ENCODE measurements at places on chromosomes 13 and 19.

- peak; percentile 47 for DNase-seq
Observed at GRCh38 chr19:16714702-16715287, 4.9 kb upstream of the NWD1 start.

DNA sequence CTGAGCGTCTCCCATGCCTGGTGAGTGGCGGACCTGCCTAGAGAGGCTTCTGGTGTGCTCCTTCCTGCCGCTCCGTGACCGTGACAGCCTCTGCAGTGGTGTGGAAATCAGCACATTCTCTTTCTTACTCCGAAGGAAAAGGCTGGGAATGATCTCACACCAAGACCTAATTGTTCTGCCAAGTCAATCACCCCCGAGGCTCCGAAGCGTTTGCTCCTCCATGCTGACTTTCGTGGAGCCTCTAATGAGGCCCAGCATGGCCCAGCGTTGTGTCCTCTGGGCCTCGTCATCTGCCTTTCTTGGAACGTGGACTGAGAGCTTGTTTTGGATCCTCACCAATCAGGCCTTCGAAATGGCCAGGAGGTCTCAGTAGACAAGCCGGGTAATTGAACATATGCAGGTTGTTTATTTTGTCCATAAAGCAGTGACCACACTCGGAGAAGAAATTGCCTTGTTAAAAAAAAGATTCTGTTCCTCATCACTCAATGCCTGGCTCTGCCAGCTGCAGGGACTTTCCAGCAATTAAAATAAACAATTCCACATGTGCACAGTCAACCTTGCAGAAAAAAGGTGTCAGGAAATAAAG, 107.1 kb downstream of the UBL3 start:
- no peak for DNase-seq

- DNase-seq: no peak
Observed at GRCh38 chr19:30376272-30376671, 4.1 kb downstream of the ZNF536 start.

DNA sequence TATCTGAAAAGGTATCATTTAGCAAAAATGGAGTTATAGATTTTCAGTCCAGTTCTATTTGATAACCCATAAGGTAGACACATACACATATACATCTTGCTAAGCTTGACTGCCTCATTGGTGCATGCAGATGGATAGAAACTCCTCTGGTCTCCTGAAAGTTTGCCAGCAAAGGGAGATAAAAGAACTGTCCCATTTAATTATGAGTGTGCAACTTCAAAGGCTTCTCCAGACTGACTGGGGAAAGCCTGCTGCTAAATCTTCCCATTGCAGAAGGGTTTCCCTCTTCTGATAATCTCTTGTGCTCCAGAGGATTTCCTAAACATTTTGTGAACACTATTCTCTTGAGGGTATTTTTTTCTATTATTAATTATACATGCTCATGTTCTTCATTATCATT, 131.9 kb downstream of the ITGBL1 start:
- DNase-seq: no peak

GRCh38 chr13:44373601-44374347, at the start of gene SERP2:
TSS of gene SERP2 (plus strand) at chr13:44373824. CDS start at chr13:44374026, 202 bp downstream.
- DNase-seq: no peak

DNA sequence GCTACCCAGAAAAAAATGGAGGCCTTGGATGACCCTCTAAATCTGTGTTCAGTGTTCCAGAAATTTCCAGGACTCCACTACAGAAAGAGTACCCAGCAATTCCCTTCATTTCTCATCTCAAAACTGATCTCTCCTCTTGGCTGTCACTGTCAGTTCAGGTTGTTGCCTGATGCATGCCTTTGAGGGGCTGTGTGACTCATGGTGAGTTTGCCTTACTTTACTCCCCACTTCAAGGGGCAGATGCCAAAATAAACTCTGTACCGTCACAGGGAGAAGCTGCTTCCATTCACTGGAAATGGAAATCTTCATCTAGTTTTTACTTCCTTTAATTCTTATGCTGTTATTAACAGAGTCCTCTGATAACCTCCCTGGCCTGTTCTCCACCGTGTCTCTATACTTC, 1075.0 kb downstream of the DIAPH3 start:
- no peak for DNase-seq

DNA sequence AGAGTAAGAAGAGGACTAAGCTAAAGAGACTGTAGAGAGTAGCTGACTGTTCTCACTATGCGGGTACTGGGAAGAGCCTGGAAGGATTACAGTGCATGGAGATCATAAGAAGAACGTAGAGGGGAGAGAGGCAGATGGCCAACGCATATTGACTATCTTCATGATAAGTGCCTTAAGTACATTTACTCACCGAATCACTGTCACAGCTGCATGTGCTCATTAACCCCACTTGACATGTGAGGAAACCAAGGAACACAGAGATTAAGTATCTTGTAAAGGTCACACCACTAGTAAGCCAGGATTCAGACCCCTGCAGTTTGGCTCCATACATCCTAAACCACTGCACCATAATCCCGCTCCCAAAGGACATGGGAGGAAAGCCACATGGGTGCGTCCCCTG, 34.1 kb downstream of the SMAD9 start:
- DNase-seq: no peak

- no peak for DNase-seq
Observed at GRCh38 chr19:12295191-12295590, 508 bp upstream of the ZNF44 start.

DNA sequence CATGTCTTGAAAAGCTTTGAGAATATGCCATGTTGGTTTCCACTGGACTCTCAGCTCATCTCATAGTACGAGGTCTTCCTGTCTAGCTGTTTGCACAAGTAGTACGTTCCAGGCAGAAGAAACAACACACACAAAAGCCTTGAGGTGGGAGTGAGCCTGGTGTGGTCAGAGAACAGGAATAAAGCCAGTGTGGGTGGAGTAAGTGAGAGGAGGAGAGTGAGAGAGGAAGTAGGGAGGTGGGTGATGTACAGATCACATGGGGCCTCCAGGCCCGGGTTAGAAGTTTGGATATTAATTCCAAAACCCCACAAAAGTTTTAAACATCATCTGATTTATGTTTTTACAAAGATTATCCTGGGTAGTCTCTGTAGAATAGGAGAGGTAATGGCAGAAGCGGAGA, 230.6 kb downstream of the MTUS2 start:
- no peak for DNase-seq

Data from CD4-positive, alpha-beta T cell treated with Interleukin-1 beta for 1 hour (primary cell).